ENCODE measurements at places on chromosomes 6 and 20. TPM values are rescaled to one million over a fixed set of nuclear protein-coding genes. Genes with fewer than 3 reads are reported as not detected.

DNA sequence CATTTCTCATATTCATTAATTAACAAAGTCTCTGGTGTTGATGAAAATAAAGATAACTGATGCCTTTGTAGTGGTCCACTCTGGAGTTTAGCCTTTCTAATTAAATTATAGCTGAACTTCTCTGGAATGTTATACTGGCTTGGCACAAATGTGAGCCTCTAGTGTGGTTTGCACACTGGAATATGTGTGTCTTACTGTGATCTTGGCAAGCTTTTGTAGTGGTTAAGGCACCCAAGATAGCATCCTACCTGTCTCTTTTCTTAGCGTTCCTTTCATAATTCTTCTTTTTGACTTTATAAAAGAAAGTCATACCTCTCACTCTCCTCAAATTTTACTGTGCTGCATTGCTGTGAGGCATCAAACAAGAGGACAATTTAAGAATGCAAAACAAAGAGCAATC lies 107.4 kb downstream of the UTRN start:
- no peak overlapping the region for H3K4me3 ChIP-seq
- no peaks in the 10 kb centered on the region for H3K27me3 ChIP-seq
- no peak overlapping the region for H3K27ac ChIP-seq
- H3K36me3 ChIP-seq = no peaks in the 10 kb centered on the region

RIN2 gene
- total RNA-seq = 19.6 TPM

TPX2 gene
- 118 TPM for total RNA-seq

DNA sequence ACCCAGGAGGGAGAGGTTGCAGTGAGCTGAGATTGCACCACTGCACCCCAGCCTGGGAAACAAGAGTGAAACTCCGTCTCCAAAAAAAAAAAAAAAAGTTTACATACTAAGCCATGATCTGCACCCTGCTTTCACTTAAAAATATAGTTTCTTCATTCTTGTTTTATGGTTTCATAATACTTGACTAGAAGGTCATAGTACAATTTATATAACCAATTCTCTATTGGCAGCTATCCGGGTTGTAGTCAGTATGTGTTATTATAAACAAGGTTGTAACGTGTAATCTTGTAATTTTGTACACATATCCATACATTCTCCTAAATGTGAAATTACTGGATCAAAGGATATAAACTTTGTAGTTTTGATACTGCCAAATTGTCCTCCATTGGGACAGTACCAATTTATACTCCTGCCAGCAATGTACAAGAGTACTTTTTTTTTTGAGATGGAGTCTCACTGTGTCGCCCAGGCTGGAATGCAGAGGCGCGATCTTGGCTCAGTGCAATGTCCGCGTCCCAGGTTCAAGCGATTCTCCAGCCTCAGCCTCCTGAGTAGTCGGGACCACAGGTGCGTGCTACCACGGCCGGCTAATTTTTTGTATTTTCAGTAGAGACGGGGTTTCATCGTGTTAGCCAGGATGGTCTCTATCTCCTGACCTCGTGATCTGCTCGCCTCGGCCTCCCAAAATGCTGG lies 144.8 kb downstream of the GJA10 start:
- no peaks in the 10 kb centered on the region for H3K27me3 ChIP-seq
- H3K4me1 ChIP-seq = no peaks in the 10 kb centered on the region
- DNase-seq = no peak
- no peak overlapping the region for H3K4me3 ChIP-seq

DNA sequence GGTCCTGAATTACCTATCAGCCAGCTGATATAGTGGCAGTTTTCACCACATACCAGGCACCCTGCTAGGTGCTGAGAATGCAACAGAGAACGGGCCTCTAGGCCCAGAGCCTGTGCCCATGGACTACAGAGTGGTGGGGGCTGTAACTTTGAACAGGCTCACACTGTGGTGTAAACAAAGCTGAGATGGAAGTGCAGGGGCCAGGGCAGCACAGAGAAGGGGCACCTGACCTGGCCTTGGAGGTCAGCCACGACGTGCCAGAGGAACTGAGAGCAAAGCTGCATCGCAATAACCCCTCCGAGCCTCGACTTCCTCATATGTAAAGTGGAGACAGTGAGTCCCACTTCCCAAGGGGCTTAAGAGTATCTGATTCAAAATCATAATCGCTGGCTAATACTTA lies 105.8 kb downstream of the MAFB start:
- H3K27me3 ChIP-seq = no peaks in the 10 kb centered on the region
- peak; percentile 67 for DNase-seq
- no peak overlapping the region for H3K27ac ChIP-seq
- H3K4me1 ChIP-seq = peaks cover 5% of the 10 kb centered on the region
- no peak overlapping the region for H3K4me3 ChIP-seq

DNA sequence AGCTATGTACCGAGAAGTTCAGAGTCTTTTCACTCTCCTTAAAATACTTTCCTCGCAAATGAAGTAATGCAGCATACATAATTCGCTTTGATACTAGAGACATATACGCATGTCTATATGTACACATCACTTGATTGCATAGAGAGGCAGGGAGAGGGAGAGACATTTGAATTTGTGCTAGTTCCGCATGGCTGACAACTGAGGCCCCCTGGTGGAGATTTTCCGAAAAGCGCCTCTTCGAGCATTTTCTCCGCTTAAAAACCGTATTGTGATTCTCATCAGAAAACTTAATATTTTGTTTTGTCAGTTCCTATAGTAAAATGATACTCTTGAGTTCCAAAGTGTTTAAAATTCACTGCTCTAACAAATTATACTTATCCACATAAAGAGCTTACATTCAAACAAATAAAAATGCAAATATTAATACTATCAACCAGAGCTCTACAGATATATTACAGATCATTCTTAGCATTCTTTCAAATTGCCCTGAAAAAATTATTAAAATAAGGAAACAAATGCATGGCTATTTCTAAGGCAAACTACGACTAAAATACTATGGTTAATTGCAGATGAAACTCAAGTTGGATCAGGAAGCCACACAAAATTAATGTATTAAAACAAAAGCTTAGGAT lies 637 bp downstream of the MYLK4 start:
- DNase-seq = peak; percentile 85
- peaks cover 5% of the 10 kb centered on the region for H3K4me1 ChIP-seq
- no peaks in the 10 kb centered on the region for H3K36me3 ChIP-seq
- no peak overlapping the region for H3K4me3 ChIP-seq
- H3K27ac ChIP-seq = no peak overlapping the region
- no peaks in the 10 kb centered on the region for H3K27me3 ChIP-seq

DNA sequence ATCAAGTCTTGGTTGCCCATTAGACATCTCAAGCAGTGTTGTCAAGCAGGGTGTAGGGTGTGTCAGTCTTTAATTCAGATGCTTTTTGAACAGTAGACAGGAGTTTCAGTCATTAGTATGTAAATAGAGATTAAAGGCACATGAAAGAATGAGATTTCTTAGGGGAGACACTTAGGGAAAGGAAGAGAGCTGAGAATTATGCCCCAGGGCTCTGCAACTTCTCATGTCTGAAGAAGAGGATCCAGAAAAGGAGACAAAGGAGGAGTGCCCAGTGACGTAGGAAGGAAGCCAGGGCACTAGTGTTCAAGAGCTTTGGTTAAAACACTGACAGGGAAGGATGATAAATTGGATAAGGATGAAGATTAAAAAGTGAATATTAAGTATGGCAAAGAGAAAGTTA lies 569.7 kb downstream of the NKAIN2 start:
- H3K4me3 ChIP-seq = no peak overlapping the region
- no peak overlapping the region for H3K27ac ChIP-seq
- H3K27me3 ChIP-seq = no peaks in the 10 kb centered on the region
- H3K36me3 ChIP-seq = no peaks in the 10 kb centered on the region
- no peaks in the 10 kb centered on the region for H3K4me1 ChIP-seq

- H3K4me1 ChIP-seq = no peaks in the 10 kb centered on the region
- no peak overlapping the region for H3K27ac ChIP-seq
- no peaks in the 10 kb centered on the region for H3K36me3 ChIP-seq
Measured at GRCh38 chr6:409370-409972, 17.9 kb downstream of the IRF4 start.

EPHA7 gene
- total RNA-seq = 5.3 TPM

DNA sequence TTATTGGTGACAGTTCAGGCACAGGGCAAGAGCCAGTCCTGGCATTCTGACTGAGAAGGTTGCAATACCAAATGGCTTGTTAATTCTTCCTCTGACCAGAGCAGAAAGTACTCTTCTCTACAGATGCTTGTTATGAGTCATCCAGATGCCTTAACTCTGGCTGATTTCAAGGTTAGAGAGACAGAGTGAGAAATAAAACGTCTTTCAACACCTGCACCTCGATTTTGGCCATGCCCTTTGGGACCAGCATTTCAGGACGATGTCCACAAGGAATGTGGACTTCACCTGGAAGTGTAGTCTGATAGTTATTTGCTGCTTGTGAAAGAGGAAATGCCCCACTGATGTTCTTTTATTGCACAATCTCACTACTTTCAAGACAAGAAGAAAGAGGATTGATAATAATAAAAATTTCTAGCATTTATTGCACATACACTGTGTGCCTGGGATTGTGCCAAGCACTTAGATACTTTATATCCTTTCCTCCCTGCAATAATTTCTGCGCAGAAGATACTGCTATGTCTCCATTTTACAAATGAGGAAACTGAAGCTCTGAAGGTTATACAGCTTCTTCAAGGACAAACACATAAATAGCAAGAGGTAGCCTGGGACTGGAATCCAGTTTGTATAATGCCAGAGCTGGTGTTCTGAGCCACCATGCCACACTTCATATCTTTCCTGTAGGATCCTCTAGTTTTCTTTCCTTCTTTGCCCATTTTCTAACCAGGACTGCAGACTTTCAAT lies 33.5 kb upstream of the MCM3 start:
- H3K27me3 ChIP-seq = no peaks in the 10 kb centered on the region
- no peak overlapping the region for H3K27ac ChIP-seq
- H3K4me3 ChIP-seq = no peak overlapping the region
- no peak for DNase-seq
- no peaks in the 10 kb centered on the region for H3K4me1 ChIP-seq
- H3K36me3 ChIP-seq = no peaks in the 10 kb centered on the region

- H3K4me3 ChIP-seq = no peak overlapping the region
- DNase-seq = no peak
- H3K4me1 ChIP-seq = no peaks in the 10 kb centered on the region
- H3K27me3 ChIP-seq = no peaks in the 10 kb centered on the region
Measured at GRCh38 chr20:49165611-49166010, 22.5 kb downstream of the STAU1 start.

GRCh38 chr6:136613477-136613876 lies 63.3 kb upstream of the MAP7 start:
- no peaks in the 10 kb centered on the region for H3K36me3 ChIP-seq
- no peak overlapping the region for H3K27ac ChIP-seq

DNA sequence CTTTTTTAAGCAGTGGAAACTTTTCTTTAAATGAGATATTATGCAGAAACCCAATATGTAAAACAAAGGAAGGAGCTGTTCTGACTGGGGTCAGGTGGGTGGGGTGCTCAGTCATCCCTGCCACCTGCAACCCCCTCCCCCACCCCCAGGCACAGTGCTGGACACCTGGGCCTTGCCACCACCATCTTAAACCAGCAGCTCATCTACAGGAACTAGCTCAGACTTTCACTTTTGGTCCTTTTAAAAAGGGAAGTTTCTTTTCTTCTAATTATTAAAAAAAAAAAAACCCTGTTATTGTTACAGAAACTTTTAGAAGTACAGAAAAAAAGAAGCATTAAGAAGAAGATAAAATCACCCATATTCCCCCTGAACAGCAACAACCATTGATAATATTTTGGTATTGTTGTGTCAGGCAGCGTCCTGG lies 37.1 kb downstream of the PPP1R16B start:
- no peaks in the 10 kb centered on the region for H3K27me3 ChIP-seq
- DNase-seq = no peak
- no peak overlapping the region for H3K27ac ChIP-seq
- peaks cover 13% of the 10 kb centered on the region for H3K36me3 ChIP-seq
- no peaks in the 10 kb centered on the region for H3K4me1 ChIP-seq

- H3K4me1 ChIP-seq = no peaks in the 10 kb centered on the region
- no peak for DNase-seq
- no peak overlapping the region for H3K27ac ChIP-seq
- no peak overlapping the region for H3K4me3 ChIP-seq
- no peaks in the 10 kb centered on the region for H3K36me3 ChIP-seq
Measured at GRCh38 chr6:160315310-160315709, 32.9 kb upstream of the SLC22A3 start.

GRCh38 chr20:51162015-51162414 lies 139.1 kb upstream of the KCNG1 start:
- no peak overlapping the region for H3K4me3 ChIP-seq
- DNase-seq = no peak
- no peaks in the 10 kb centered on the region for H3K36me3 ChIP-seq
- no peak overlapping the region for H3K27ac ChIP-seq

Measured in endodermal cell (in vitro differentiated cells).